ENCODE measurements at places on chromosomes 11 and 22.

GRCh38 chr22:29623553-29624169, 20.2 kb downstream of the NF2 start:
- DNase-seq: no peak

DNA sequence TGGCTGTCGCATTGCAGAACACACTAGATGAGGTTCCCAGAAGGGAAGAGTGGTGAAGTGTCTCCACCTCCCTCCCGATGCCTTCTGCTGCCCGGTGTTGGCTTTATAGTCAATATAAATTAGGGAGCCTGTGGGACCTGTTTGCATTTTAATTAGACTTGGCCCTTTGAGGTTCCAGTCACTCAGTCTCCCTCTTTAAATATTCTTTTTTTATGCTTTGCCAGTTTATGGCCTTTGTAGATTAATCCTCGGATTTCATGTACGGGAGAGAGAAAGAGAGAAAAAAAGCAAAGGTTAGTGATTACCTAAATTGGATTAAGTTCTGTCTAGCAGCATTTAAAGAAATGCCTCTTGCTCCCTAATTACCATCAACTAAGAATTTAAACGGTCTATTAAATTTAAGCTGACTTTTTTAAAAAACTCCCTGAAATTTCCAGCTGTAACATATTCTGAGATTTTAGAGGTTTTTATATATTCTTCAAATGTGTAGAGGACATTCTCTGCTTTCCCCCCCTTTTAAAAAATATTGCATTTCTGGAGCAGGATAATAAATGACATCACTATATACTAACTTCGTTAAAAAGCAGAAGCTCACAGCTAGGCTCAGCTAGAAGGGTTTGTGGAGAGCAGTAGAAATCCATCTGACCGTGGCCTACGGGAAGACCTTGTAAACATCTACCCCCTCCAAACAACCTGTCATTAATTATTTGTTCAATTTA, 84.4 kb downstream of the PRR5L start:
- DNase-seq: no peak

- no peak for DNase-seq
Measured at GRCh38 chr11:271319-271715, 6.9 kb upstream of the NLRP6 start.

GRCh38 chr11:113384551-113384950, 3.0 kb upstream of the ANKK1 start:
- DNase-seq: no peak

GRCh38 chr11:112722148-112722547, 239.1 kb upstream of the NCAM1 start:
- DNase-seq: no peak

- no peak for DNase-seq
Measured at GRCh38 chr22:21449531-21450319, 17.5 kb upstream of the TMEM191C start.

GRCh38 chr11:57974848-57975601, 48.7 kb upstream of the OR9Q1 start:
- DNase-seq: no peak

- DNase-seq: no peak
Measured at GRCh38 chr11:122923302-122923701, 40.7 kb downstream of the JHY start.

DNA sequence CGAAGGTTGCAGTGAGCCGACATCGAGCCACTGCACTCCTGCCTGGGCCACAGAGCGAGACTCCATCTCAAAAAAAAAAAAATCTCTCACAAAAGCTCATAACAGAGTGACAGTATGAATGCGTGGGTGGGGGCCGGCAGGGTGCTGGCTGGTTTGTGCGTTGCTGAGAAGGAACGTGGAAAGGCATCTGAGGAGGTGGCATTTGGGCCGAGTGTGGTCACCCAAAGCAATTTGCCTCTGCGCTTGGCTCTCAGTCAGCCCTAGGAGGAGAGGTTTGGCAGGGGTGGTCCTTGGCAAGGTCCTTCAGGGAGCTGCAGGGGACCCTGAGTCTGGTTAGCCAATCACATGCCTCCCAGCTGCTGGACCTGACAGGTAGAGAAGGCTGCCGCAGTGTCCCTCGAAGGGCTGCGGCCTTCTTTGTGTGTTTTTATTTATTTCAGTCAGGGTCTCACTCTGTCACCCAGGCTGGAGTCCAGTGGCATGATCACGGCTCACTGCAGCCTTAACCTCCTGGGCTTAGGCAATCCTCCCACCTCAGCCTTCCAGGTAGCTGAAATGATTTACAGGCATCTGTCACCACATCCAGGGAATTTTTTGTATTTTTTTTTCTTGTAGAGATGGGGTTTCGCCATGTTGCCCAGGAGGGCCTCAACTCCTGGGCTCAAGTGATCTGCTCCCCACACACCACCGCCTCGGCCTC, 23.5 kb upstream of the OSBPL5 start:
- no peak for DNase-seq

GRCh38 chr22:17862646-17863181, 88.4 kb upstream of the BID start:
- no peak for DNase-seq

DNA sequence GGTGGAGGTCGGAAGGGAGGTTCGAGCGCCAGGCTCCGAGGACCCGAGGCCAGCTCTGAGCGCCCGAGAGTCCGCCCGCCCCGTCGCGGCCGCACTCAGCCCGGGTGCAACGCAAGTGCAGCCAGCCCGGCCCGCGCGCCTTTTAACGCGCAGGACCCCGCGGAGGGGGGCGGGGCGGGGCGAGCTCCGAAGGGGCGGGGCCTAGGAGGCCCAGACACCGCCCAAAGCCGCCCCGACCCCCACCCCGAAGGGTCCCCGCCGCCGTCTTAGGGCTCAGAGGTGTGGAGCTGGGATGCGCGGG, at the start of gene PHOX2A:
Gene PHOX2A (minus strand): TSS at position 117 of the 301 bp plus-strand sequence. CDS start 172 bp downstream, outside the sequence.
- DNase-seq: no peak

GRCh38 chr11:114610550-114610949, 15.0 kb upstream of the NXPE4 start:
- no peak for DNase-seq

- no peak for DNase-seq
Measured at GRCh38 chr22:27406389-27406861, 395.1 kb downstream of the MN1 start.

- DNase-seq: no peak
Measured at GRCh38 chr11:554428-555226, 5.9 kb downstream of the LMNTD2 start.

DNA sequence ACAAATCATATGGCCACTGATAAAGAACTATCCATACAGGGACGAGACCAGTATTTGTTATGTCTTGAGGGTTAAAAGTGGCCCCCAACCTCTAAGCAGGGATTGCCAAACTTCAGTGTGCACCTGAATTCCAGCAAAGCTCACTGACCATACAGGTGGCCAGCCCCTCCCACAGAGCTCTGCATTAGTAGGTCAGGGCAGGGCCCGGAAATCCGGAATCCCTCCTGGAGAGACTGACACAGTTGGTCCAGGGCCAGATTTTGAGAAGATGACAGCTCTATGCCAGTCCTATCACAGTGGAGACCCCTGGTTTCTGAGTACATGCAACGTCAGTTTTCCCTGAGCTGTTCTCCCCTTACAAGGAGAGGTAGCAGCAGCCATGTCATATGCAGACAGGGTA, 20.8 kb downstream of the VPS37C start:
- no peak for DNase-seq

Measured in right kidney (tissue), 9 donors.